Naive thymus-derived CD4-positive, alpha-beta T cell (primary cell): ENCODE measurements at places on chromosomes 2 and 18. TPM values are rescaled to one million over a fixed set of nuclear protein-coding genes. Genes with fewer than 3 reads are reported as not detected.

Gene TMEM247
- not detected for polyA plus RNA-seq

Gene PRKAG3
- not detected for polyA plus RNA-seq

Gene GKN2
- not detected for polyA plus RNA-seq

Gene SP5
- not detected for polyA plus RNA-seq
